Activated CD4-positive, alpha-beta T cell treated with anti-CD3 and anti-CD28 coated beads, Interleukin-2, amount 50 U/mL, for 16 hours (primary cell): ENCODE measurements at places on chromosomes 7 and 10.

DNA sequence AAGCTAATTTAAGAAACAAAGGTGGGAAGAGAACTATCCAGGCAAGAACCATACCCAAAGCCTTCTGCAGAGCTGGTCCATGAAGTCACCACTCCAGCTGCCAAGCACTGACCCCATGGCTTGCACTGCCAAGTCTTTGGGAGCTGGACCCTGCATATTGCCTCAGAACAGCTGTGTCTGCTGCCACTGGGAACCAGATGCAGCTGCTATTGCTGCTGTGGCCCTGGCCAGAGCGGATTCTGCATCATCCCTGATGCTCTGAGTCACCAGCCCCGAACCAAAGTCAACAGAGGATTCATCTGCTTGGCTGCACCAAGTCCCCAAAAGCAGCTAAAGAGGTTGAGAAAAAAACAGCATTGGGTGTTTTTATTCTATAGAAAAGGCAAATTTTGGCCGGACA lies 39.2 kb upstream of the GSAP start:
- no peak for DNase-seq

GRCh38 chr10:95447685-95448084 lies 113.5 kb downstream of the SORBS1 start:
- DNase-seq: no peak

- no peak for DNase-seq
Measured at GRCh38 chr10:102230861-102231356, 4.8 kb downstream of the ELOVL3 start.

- DNase-seq: no peak
Measured at GRCh38 chr10:110081911-110082310, 74.1 kb downstream of the ADD3 start.

DNA sequence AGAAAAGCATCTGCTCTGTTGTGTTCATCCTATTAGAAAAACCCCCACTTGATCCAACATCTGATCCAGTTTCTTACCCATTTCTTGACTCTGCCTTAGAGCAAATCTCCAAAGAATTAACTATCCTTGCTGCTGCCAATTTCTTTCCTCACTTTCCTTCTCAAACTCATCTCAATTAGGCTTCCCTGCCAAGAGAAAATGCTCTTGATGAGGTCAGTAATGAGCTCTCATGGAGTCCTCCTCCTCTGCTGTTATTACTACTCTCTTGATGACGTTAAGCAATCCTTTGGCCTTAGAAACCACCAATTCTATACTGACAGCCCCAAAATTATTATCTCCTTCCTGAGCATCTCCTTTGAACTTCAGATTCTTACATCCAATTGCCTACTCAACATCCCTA lies 162.0 kb upstream of the FAM13C start:
- DNase-seq: no peak

GRCh38 chr7:131674131-131674530 lies 117.7 kb upstream of the PODXL start:
- no peak for DNase-seq

DNA sequence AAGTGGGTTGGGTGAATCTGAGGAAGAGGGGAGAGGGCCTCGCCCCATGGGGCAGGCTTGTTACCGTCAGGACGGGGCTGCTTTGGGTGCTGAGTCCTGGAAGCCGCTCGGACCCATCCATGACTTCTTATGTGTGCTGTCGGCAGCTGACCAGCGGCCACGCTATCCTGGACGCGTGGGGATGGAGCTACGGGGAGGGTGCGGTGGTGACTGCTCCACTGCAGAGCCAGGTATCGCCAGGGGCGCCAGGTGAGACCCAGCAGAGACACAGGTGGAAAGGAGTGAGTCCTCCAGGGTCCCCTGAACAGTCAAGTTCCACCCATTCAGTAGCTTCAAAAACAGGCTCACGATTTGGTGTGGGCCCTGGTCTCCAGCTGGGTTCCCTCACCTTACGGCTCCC lies 10.6 kb upstream of the FAM20C start:
- DNase-seq: no peak

DNA sequence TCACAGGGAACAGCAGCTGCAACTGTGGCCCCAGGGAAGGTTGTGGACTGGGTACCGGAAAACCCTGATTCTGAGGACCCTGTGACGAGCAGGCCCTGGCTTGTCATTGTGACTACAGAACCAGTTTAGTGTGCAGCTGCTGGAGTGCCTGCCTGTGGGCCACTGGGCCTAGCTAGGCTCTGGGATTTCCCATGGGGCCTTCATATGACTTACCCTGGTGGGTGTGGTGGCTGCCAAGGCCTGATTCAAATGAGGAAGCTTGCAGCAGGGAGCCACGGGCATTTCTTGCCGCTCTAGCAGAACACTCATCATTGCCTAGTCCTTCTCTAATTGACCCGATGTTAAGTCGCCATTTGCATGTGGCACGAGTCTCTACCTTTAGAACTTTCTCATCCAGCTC lies 14.7 kb upstream of the CAMK2G start:
- peak; percentile 45 for DNase-seq

DNA sequence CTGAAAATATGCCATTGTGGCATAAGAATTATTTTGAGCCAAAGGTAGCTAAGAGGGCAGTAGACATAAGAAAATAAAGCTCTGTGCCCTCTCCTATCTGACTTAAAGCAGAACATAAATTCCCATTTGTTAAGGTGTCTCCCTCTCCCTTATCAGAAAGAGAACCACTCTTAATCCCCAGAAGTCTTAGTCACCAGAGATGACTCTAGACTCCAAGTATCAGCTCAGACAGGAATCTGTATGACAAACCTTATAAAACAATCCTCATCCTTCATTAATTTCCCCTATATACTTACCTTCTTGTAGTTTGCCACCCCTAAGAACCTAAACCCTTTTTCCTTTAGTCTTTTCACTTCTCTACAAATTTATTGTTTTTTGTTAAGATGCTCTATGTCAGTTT lies 21.8 kb upstream of the PIP4K2A start:
- DNase-seq: no peak

- no peak for DNase-seq
Measured at GRCh38 chr10:114638821-114639625, 19.1 kb downstream of the ABLIM1 start.

DNA sequence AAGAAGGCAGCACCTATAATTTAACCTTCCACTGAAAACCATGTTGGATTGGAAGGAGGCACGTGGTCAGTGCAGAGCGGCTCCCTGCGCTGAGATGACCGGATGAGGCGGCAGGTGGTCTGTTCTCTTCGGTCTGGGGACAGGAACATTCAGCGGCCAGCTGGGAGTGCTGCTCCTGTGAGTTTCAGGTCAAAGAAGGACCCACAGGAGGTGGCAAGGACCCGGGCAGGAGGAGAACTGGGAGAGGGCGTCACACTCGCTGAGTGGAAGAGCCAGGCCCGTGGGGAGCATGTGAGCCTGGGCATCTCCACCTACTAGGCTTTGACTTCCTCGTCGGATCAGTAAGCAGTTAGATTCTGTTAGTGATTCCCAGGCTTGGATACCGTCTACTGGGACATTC lies 113.4 kb upstream of the SHH start:
- DNase-seq: no peak

- no peak for DNase-seq
Measured at GRCh38 chr7:139476891-139477290, 6.6 kb downstream of the KLRG2 start.

- no peak for DNase-seq
Measured at GRCh38 chr7:46534664-46535588, 613.9 kb upstream of the IGFBP3 start.

DNA sequence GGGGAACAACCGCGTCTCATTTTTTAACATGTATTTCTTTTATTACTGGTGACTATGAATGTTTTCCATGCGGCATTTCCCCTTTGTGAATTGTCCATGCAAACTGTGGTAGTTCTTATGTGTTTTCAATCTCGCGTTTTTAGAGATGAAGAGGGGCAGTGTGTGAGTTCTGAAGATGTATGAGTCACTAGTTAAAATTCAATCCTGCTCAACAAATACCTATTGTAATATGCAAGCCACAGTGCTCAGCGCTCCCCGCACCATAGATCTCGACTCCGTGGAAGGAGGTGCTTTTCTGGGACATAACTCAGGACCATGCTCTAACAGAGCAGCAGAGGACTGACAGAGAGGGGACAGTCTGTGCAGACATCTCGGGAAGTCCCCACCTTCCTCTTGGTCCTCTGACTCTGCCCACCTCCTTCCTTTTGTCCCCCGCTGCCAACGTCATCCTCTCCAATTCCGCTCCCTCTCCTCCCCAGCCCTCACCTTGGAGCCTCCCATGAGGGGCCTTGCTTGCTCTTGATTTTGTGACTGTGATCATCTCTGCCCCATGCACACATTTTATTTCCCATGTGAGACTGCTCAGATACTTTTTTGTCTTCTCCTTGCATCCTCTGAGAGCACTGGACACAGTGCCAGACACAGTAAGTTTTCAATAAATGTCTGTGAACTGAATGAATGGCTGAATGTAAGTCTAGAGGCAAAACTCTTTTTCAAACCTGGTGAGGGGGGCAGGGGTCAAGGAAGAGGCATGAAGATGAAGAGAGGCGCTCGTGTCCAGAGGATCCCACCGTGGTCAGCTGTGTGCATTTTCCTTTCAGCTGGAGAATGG lies 42.7 kb upstream of the PLEKHA1 start:
- DNase-seq: no peak

GRCh38 chr10:127310430-127310829 lies 114.0 kb upstream of the INSYN2A start:
- no peak for DNase-seq

- DNase-seq: no peak
Measured at GRCh38 chr10:60564475-60564874, 174.8 kb upstream of the ANK3 start.

GRCh38 chr7:113664867-113665266 lies 253.9 kb downstream of the PPP1R3A start:
- DNase-seq: no peak

DNA sequence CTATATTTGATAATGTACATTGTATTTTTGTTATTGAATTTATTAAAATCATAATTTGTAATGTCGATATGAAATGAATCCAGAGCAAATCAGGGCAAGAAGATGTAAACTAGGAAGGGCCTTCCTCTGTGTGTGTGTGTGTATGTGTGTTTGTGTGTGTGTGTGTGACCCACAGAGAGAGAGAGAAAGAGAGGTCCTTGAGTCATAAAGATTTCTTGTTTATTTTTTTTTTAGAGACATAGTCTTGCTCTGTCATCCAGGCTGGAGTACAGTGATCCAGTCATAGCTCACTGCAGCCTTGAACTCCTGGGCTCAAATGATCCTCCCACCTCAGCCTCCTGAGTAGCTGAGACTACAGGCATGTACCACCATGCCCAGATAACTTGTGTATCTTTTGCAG lies 50.7 kb downstream of the INPP5F start:
- DNase-seq: no peak

GRCh38 chr10:91210014-91210413 lies 10.4 kb upstream of the PCGF5 start:
- DNase-seq: no peak

GRCh38 chr7:117979954-117980497 lies 106.8 kb upstream of the CTTNBP2 start:
- no peak for DNase-seq

DNA sequence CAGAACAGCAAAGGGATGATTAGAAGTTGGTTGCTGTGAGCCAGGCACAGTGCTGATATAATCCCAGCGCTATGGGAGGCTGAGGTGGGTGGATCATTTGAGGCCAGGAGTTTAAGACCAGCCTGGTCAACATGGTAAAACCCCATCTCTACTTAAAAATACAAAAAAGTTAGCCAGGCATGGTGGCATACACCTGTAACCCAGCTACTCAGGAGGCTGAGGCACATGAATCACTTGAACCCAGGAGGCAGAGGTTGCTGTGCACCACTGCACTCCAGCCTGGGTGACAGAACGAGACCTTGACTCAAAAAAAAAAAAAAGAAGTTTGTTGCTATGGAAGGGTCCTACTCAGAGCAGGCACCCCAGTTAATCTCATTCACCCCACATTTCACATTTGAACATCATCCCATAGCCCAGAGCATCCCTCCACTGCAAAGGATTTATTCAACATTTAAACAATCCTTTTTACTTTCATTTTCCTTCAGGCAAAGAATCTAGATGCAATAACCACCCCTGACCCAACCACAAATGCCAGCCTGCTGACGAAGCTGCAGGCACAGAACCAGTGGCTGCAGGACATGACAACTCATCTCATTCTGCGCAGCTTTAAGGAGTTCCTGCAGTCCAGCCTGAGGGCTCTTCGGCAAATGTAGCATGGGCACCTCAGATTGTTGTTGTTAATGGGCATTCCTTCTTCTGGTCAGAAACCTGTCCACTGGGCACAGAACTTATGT lies 4.1 kb downstream of the IL6 start:
- DNase-seq: no peak

GRCh38 chr7:98209166-98209920 lies 1.9 kb upstream of the BHLHA15 start:
- no peak for DNase-seq

- DNase-seq: peak; percentile 21
Measured at GRCh38 chr10:120824881-120825309, 26.3 kb upstream of the WDR11 start.

GRCh38 chr10:46239247-46239646 lies 47.5 kb upstream of the ANTXRL start:
- DNase-seq: no peak

- DNase-seq: no peak
Measured at GRCh38 chr7:111266613-111267012, 175.7 kb downstream of the LRRN3 start.

DNA sequence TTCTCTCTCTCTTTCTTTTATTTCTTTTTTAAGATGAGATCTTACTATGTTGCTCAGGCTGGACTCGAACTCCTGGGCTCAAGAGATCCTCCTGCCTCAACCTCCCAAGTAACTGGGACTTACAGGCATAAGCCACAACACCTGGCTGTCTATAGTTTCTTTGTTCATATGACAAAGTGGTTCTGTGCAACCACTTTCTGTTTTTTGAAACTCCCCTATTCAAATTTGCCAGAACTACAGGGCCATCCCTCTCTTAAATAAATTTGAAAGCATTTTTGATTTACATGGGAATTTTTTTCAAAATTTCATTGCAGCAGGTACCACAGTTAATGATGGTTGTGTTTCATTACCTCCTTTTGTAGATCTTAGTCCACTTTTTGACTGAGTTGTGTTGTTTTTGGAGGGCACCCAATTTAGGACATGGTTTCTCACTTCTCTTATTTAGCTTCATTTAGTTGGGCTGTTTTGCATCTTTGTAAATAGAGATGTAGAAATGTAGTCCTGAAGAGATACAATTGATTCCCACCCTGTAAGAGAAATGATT lies 119.2 kb downstream of the LRRC4 start:
- no peak for DNase-seq
